ENCODE measurements at places on chromosomes 6 and 20.

DNA sequence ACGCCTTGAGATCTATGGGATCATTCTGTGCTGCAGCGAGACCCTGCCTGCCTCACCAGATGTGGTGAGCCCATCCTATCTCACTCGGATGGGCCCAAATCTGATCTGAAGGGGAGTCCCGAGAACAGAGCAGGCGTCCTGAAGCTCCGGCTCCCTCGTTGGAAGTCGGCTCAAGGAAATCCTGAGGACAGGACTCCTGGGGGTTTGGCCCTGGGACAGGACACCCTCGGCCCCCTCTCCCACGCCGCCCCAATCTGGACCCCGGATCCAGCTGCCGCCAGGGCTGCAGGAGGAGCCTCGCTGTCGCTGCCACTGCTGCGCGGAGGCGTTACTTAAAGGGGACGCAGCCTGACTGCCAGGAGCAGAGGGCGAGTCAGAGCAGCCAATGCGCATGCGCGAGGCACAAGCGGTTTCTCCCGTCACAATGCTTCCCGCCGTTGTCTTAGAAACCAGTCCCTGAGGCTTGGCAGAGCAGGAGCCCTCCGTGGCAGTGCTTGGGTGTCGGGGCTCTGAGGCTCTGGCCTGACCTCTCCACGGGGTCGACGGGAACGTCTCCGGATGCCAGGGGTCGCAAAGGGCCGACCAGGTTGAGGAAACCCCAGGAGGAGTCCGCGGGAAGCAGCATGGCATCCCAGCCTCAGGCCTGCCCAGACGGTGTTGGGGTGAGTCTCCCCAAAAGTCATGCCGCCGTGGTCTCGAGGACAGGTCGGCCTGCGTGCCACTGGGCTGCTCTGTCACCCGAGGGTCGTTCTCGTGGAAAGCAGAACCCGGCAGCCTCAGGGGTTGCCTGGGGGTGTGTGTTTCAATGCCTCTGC, 1567.8 kb upstream of the DEFB115 start:
- DNase-seq: no peak

DNA sequence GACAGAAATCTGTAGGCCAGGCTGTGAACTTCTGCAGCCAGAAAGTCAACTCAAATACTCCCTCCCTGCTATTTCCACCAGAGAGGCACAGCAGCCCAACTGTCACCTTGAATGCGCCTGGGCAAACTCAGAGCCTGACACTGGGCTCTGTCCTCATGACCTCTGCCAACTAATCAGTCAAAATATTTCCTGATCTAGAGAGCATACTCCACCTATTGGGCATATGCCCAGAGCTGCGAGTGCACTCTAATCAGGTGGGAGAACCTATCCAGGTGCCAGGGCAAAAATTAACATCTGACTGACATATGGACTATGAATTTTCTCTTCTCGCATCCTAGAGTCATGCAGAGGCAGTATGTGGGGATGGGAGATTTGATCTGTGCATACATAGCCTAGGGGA, 406.3 kb upstream of the RUNX2 start:
- DNase-seq: no peak

GRCh38 chr6:121612927-121613326, 177.5 kb downstream of the GJA1 start:
- no peak for DNase-seq

- no peak for DNase-seq
Observed at GRCh38 chr20:50237349-50237748, 46.7 kb downstream of the CEBPB start.

- DNase-seq: no peak
Observed at GRCh38 chr20:23132293-23132929, 46.3 kb upstream of the CD93 start.

GRCh38 chr6:14272737-14273085, 155.1 kb downstream of the CD83 start:
- DNase-seq: no peak

- no peak for DNase-seq
Observed at GRCh38 chr6:72704979-72705378, 83.1 kb downstream of the KCNQ5 start.

DNA sequence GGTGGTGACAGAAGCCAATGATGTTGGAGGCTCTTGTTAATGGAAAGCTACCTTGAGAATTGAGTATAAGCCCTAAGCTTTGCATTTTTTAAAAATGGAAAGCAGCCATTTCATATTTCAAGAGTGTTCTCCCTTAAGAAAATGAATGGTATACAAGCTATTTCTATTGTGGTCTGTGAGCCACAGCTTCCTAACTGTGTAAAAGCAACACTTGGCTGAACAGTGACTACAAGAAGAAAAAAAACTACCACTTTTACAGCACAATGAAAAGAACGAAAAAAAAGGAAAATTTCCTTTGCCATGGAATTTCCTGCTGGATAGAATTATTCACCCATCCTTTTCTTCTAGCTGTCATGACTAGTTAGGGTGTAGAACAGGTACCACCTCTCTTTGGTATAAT, 397.1 kb upstream of the BTBD3 start:
- DNase-seq: no peak

DNA sequence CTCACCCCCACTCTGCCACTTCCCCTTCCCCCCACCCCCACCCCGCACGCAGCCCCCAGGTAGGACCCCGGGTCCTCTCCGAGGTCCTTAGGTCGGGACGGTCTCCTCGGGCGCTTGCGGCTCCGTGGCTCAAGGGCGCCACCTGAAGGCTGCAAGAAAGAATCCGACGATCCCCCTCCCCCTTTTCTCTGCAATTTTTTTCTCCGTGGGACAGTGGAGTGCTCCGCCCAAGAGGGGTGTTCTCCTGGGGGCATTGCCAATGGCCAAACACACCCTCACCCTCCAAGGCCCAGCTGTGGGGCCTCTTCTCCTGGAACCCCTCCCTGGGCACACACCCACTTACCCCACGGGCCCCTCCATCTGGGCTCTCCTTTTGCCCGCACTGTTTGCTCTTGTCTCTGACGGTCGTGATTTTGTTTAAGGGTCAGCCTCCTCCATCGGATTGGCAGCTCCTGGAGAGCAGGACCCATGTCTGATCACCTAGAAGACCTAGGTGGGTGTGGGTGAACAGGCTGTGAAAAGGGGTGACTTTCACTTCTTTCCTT, 1.1 kb upstream of the TMEM74B start:
- DNase-seq: no peak

- no peak for DNase-seq
Observed at GRCh38 chr20:10634683-10635411, 39.0 kb downstream of the JAG1 start.

GRCh38 chr6:20340068-20340848, 61.4 kb upstream of the E2F3 start:
- no peak for DNase-seq

- DNase-seq: no peak
Observed at GRCh38 chr6:63316113-63316512, 3.7 kb downstream of the LGSN start.

DNA sequence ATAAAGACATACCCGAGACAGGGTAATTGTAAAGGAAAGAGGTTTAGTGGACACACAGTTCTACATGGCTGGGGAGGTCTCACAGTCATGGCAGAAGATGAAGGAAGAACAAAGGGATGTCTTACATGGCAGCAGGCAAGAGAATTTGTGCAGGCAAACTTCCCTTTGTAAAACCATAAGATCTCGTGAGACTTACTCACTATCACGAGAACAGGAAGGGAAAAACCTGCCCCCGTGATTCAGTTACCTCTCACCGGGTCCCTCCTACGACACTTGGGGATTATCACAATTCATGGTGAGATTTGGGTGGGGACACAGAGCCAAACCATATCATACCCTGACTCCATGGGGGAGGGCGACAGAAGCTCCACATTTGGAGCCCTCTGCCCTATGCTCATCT, 7.4 kb upstream of the VAPB start:
- no peak for DNase-seq

DNA sequence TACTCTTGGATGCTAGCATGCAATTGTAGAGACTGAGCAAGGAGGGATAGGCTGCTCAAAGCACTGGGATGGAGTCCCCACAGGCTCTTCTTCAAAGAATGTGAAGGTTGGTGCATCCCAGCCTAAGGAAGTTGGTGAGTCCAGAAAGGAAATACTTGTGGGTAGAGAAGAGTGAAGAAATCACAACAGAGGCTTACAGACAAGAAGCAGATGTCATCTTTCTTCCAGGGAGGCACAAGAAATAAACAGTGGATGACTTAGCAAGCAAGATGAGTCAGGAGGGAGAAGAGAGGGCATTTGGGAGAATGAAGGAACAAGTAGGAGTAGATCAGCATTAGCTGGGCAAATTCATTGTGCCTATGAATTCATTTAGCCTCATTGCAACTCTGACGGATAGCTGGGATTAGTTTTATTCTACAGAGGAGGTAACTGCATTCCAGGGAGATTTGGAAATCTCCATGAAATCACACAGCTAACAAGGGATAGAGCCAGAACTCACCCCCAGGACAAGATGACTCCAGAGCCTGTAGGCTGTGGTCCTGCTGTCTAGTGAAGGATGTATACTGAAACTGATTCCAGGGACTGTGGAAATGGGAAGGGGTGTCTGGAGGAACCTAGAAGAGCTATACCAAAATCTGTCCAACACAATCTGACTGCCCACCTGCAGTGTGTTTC, 125.8 kb upstream of the SPTLC3 start:
- no peak for DNase-seq

DNA sequence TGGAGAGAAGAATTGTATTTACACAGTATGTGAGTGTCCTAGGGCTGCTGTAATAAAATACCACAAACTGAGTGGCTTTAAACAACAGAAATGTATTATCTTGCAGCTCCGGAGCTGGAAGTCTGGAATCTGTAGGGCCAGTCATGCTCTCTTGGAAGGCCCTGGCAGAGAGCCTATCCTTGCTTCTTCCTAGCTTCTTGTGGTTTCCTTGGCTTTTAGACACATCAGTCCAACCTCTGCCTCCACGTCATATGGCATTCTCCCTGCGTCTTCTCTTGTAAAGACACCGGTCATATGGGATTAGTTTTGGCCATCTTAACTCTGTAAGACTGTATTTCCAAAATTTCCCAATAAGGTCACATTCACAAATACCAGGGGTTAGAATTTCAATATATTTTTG, 10.8 kb downstream of the FNDC1 start:
- no peak for DNase-seq

GRCh38 chr20:62700261-62700930, 8.2 kb upstream of the NTSR1 start:
- no peak for DNase-seq

DNA sequence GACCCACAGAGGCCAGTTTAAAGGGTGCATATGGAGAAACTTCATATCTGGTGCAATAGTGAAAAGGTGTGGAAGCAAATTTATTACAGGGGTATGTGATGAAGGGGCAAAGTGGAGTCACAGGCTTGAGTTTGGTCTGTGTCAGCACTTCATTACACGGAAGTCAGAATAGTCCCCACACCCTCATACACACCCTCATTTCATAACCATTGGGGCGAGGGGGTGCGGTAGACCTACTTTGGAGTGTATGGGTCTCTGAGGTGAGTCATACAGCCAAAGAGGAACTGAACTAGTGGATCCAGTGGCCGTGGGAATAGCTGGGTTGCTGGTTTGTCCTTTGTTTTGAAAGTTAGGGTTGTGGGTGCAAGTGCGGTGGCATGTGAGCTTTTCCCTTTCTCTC, 3.3 kb downstream of the TM9SF4 start:
- DNase-seq: no peak

DNA sequence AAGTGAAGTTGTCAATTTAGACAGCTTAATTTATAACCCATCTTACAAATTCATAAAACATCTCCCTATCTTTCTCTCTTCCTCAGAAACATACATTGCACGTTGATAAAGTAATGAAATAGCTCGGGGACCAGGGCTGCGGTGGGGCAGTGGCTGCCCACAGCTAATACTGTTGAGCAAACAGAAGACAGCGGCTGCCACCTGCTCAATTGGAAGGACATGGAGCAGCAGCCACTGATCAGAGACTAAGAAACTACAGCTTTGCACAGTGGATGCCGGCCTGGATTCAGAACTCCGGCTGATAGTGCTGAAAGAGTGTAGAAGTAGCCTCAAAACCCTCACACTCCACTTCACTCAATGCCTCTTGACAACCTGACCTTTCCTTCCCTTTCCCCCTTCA, 157.9 kb upstream of the PDE10A start:
- no peak for DNase-seq

DNA sequence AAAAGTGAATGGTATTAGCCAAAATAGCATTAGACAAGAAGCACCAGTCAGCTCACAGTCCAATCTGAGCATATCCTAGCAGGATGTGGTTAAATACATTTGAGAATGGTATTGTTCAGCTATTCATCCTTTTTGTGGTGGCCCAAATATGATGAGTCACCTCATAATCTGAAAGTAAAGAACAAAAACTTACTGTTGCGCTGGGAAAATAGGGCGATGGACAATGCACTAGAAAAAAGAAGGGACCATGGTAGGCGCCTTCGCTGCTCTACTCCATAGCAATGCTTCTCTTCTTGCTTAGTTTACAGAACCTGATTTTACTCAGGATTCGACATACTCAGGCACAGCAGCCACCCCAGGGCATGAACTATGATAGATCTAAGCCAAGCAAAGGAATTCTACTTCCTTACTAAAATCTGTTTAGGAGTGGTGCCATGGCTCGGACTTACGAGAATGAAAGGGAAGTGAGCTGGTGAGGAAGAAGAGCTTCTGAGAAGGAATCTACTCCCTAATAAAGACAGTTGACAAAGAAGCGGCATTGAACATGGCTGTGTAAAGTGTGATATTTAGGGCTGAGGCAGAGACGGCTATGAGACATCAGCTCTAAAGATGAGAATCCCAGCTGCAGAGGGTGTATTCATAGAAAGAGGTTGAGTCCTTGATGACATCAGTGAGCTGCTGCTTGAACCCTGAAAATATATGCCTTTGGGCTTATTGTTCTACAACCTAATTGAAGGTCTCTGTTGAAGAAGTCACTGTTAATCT, 16.6 kb upstream of the FBXO9 start:
- DNase-seq: no peak

GRCh38 chr6:149696901-149697300, 21.0 kb downstream of the LATS1 start:
- no peak for DNase-seq

DNA sequence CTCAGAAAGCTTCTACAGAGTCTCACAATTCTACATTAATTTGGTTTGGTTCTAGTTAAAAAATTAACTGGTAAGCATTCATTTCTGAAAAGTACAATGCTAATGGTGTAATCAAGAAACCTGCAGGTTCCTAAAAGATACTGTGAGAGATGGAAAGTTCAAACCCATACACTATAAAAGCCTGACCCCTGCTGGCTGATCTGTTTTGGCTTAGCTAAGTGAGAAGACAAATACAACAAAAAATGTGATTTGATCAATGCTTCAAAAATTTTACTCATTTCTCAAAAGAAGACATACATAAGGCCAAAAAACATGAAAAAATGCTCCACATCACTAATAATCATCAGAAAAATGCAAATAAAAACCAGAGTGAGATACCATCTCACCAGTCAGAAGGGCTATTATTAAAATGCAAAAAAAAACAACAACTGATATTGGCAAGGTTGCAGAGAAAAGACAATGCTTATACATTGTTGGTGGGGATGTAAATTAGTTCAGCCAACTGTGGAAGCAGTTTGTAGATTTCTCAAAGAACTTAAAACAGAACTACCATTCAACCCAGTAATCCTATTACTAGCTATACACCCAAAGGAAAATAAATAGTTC, 102.8 kb downstream of the MOXD1 start:
- no peak for DNase-seq

GRCh38 chr6:33192105-33192646, at the start of gene COL11A2:
TSS of gene COL11A2 (minus strand) at chr6:33192467. CDS start at chr6:33192240, 227 bp downstream.
- no peak for DNase-seq
